Stimulated activated CD4-positive, alpha-beta T cell treated with anti-CD3 and anti-CD28 coated beads, Interleukin-4, amount 100 ng/mL, for 48 hours (primary cell): ENCODE measurements at places on chromosomes 12 and 14.

GRCh38 chr12:20434996-20435395 is 66.7 kb downstream of the PDE3A start:
- DNase-seq = no peak

DNA sequence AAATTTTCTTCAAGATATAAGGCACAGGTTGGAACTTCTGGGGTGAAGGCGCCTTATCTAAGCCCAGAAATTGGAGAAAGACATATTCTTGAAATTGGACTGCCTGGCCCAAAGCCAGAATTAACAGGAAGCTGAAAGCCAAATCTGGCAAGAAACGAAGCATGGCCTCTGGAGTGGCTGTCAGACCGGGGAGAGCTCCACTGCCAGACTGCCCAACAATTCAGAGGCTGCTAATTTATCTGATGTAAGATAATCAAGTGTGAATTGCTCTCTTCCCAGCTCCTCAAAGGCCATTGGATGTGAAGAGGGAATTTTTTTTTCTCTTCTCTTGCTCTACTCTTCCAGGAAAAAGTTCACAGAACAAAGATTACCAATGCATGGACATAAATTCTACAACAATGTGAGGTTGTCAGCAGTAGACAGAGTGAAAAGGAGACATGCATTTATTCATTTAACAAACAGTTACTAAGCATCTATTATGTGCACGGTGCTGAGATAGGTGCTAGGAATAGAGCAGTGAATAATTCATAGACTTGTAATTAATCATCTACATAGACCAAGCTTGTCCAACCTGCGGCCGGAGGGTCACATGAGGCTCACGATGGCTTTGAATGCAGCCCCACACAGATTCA is at the start of gene GDF3:
Gene GDF3 (minus strand): TSS at position 210 of the 632 bp plus-strand sequence. CDS start 47 bp downstream, at position 163.
- DNase-seq = no peak

- no peak for DNase-seq
These were observed 114.0 kb downstream of the GALC start for GRCh38 chr14:87878959-87879358.

GRCh38 chr14:74048281-74048680 is 29.1 kb downstream of the BBOF1 start:
- DNase-seq = no peak

DNA sequence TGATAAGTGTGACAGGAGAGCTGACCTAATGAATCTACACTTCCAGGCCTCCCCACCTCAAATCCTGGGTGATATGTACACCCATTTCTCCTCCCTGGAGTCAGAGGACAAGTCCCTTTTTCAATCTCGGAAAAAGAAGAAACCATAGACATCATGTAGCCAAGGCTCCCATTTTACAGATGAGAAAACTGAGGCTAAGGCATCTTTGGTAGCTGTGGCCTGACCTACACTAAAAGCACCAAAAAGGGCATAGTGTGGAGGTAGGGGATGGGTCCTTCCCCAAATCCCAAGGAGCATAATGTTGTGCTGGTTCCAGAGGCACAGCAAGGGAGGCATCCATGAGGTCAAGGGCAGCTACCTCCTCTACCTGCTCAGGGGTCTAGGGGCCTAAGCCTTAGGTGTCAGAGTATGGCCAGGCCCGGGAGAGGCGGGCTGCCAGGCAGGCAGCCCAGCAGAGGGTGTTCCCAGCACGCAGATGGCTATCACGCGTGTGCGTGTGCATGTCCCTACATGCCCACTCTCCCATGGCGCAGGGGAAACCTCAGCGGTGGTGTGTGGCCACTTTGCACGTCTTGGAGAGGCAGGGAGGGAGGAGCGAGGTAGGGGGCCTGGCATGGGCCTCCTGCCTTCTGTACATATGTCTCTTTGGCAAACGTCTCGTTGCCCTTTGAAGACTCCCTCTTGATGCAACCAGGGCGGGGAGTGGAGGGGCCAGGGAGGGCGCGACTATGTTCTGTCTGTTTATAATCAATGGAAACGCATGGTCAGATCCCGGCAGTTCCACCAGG is 2.5 kb downstream of the PGF start:
- no peak for DNase-seq

DNA sequence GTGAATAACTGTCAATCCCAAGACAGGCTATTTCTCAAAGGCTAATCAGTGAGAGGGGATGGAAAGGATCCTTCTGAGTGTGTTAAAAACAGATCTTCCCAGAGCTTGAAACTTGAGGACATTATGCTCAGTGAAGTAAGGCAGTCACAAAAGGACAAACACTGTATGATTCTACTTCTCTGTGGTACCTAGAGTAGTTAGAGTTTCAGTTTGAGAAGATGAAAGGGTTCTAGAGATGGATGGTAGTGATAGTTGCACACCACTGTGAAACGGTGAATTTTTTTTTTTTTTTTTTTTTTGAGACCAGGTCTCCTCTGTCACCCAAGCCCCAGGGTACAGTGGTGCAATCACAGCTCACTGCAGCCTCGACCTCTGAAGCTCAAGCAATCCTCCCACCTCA is 133.8 kb downstream of the SAMD4A start:
- DNase-seq = no peak

DNA sequence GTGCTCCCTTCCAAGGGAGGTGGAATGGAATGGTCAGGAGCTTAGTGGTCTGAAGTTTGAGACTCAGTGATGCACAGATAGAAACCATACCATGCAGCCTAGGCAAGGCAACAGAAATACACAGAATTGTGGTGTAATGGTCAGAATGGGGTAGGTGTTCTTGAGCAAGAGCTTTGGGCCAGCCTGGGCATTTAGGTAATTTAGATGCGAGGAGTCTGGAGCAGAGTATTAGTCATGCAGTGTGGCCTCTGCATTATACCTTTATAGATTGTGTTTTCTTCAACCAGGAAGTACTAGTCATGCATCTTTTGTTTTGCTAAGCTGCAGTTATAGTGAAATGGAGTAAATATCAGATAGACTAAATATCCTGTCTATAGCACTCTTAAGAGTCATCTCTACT is 118.3 kb downstream of the DAAM1 start:
- DNase-seq = no peak

- DNase-seq = no peak
These were observed 194.3 kb downstream of the RGS6 start for GRCh38 chr14:72126561-72126960.

- DNase-seq = no peak
These were observed 265.9 kb upstream of the NOVA1 start for GRCh38 chr14:26863736-26864135.

GRCh38 chr12:104672501-104673265 is 215.9 kb downstream of the CHST11 start:
- DNase-seq = no peak

DNA sequence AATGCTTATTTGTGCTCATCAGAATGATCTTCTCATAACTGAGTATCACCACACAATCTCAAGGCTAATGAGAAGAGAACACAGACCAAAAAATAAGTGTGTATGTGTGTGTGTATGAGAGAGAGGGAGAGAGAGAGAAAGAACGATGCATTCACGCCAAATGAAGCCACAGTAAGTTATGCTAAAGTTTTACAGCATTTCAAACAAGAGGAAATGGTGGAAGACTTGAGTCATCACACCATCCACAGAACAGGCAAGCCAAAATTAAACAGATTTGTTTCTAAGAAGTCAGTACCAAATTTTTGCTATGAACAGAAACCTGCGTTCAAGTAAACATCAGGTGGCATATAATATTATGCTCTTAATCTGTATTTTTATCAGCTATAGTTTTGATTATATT is 141.2 kb downstream of the MED13L start:
- no peak for DNase-seq

DNA sequence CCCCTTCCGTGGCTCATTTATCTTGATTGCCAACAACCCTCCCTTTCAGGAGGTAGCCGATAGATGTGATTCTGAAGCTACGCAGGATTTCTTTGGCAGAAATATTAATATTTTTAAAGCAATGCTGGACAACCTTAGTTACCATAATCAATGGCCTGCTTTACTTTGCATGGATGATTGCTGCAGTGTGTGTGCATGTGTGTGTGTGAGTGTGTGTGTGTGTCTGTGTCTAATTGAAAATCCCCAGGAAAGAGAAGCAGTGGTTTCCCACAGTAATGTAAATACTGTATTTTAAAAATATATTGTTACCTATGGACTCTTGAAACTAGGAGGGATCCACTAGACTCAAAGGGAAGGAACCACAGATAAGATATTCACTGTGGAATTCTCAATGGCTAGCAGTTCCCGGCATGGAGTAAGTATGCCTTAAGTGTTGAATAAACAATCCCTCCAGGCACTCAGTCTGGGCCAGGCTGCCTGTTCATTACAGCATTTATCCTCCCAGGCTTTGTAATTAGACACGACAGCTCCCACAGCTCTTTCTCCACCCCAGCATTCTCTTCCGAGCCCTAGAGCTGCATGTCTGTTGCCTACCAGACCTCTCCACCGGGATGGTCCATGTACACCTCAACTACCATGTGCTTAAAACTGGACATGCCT is 22.5 kb upstream of the C14orf132 start:
- no peak for DNase-seq

GRCh38 chr12:112307317-112308011 is 74.8 kb downstream of the HECTD4 start:
- DNase-seq = no peak

GRCh38 chr12:19003141-19003540 is 126.4 kb upstream of the PLEKHA5 start:
- DNase-seq = no peak

- DNase-seq = no peak
These were observed 228.6 kb downstream of the DACT1 start for GRCh38 chr14:58866391-58866790.
